ENCODE measurements at places on chromosomes 3 and 15.

DNA sequence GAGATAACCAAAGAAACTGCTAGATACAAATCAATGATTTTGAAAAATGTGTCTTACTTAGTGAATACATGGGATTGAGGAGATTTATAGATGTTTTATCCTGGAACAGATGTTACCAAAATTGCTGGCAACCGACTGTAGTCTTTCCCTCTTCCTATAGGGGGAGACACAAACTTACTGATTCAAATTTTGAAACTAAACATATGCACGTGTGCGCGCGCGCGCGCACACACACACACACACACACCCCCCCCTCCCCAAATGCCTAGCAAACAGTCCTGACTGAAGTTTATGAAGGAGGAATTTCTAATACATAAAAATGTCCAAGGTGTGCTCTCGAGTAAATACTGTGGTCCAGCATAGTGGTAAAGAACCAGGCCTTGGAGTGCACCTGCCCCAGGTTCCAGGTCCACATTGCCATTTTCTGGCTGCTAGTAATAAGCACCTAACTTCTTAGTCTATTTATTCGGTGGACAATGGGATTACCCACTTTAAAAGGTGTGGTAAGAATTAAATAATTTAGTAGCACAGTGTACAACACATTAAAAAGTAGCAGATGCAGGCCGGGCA, 18.5 kb upstream of the C3orf62 start:
- peaks cover 87% of the 10 kb centered on the region for H3K36me3 ChIP-seq
- peak; percentile 51 for DNase-seq
- H3K27me3 ChIP-seq = no peaks in the 10 kb centered on the region
- H3K4me3 ChIP-seq = no peak overlapping the region
- peaks cover 8% of the 10 kb centered on the region for H3K4me1 ChIP-seq

DNA sequence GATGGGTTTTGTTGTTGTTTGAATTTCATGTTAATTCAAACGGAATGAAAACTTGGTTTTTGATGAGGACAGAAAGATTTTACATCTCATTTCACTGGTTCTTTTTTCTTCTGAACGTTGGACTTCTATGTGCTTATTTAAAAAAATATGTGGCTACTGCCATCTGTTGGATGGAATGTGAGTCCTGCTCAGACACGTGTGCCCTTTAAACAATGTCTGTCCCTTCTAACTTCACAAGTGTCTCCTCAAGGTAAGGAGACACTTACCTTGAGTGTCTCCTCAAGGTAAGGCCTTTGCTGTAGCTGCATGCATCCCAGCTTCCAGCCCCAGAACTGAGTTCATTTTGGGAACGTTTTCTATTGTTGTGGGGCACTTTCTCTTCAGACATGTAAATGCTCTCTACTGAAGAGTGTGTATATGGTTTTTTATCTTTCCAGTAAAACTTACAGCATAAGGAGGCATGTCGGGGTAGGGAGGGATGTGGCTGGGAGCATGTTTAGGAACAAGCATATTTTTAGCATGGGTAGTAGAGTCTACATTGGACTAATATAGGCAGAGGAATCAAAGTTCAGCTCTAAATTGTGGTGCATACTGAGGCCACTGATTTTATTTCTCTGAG, 63.1 kb upstream of the UBE3A start:
- peaks cover 3% of the 10 kb centered on the region for H3K4me1 ChIP-seq
- no peaks in the 10 kb centered on the region for H3K36me3 ChIP-seq
- no peak overlapping the region for H3K4me3 ChIP-seq
- peaks cover 2% of the 10 kb centered on the region for H3K27me3 ChIP-seq

DNA sequence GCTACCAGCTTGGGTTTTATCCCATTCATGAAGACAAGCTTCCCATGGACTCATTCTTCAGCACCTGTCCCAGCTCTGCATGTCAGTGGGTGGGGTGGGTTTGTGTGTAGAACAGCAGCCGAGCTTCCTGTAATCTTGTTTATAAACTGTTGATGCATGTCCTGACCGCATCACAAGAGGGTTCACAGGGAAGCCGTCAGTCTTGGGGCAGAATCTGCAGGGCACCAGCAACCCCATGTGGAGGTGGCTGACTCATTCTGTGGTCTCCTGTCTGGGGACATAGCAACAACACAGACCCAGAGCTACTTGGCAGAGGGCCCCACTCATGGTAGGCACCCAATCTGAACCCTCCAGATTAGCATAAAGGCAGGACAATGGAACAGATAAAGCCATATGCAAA, 35.6 kb downstream of the DAPK2 start:
- no peaks in the 10 kb centered on the region for H3K36me3 ChIP-seq
- DNase-seq = peak; percentile 90
- H3K4me1 ChIP-seq = peaks cover 15% of the 10 kb centered on the region
- H3K4me3 ChIP-seq = no peak overlapping the region

GRCh38 chr3:114571363-114571762, 277.5 kb downstream of the TIGIT start:
- H3K4me3 ChIP-seq = no peak overlapping the region
- H3K36me3 ChIP-seq = peaks cover 2% of the 10 kb centered on the region
- H3K27me3 ChIP-seq = no peaks in the 10 kb centered on the region
- peaks cover 6% of the 10 kb centered on the region for H3K4me1 ChIP-seq
- no peak for DNase-seq
- no peak overlapping the region for H3K27ac ChIP-seq

GRCh38 chr15:85772668-85773067, 22.1 kb downstream of the KLHL25 start:
- no peak overlapping the region for H3K4me3 ChIP-seq
- H3K4me1 ChIP-seq = peaks cover 32% of the 10 kb centered on the region
- no peaks in the 10 kb centered on the region for H3K27me3 ChIP-seq
- H3K27ac ChIP-seq = no peak overlapping the region
- H3K36me3 ChIP-seq = no peaks in the 10 kb centered on the region

- H3K27ac ChIP-seq = no peak overlapping the region
- no peaks in the 10 kb centered on the region for H3K4me1 ChIP-seq
- no peak overlapping the region for H3K4me3 ChIP-seq
- H3K27me3 ChIP-seq = no peaks in the 10 kb centered on the region
Measured at GRCh38 chr3:30162579-30162978, 443.8 kb upstream of the TGFBR2 start.

DNA sequence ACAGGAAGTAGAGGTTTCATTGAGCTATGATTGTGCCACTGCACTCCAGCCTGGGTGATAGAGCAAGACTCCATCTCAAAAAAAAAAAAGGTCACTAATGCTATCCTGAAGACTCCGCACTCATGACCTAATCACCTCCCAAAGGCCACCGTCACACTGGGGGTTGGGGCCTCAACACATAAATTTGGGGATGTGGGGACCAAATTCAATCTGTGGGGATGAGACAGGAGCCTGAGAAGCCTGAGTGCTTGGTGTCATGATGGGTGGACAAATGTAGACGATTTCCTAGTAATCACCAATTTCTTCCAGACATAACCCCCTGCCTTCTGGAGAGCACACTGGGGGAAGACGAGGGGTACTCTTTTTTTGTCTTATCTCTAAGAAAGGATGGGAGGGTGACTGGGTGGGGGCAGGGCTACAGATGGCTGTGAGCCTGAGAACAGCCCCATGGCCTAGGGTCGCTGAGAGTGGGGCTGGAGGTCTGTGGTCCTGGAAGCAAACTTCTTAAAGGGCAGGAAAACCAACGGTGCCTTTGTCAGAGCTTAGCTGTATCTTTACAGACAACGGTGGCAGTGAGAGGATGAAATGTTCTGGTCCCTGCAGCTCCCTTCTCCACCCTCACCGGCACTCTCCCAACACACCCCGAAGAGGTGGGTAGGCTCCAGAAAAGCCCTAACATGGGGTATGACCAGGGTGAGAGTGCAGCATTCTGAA, 16.6 kb upstream of the KLF13 start:
- H3K4me1 ChIP-seq = peaks cover 5% of the 10 kb centered on the region
- no peak overlapping the region for H3K4me3 ChIP-seq
- H3K36me3 ChIP-seq = no peaks in the 10 kb centered on the region

- no peak overlapping the region for H3K27ac ChIP-seq
- DNase-seq = no peak
- H3K36me3 ChIP-seq = no peaks in the 10 kb centered on the region
- no peaks in the 10 kb centered on the region for H3K4me1 ChIP-seq
- no peaks in the 10 kb centered on the region for H3K27me3 ChIP-seq
Measured at GRCh38 chr3:82643948-82644347, 882.5 kb upstream of the GBE1 start.

GRCh38 chr3:149442851-149443544, 31.5 kb upstream of the TM4SF4 start:
- no peaks in the 10 kb centered on the region for H3K4me1 ChIP-seq
- H3K27me3 ChIP-seq = no peaks in the 10 kb centered on the region
- H3K27ac ChIP-seq = peak overlapping the region; percentile 69
- DNase-seq = peak; percentile 76
- no peak overlapping the region for H3K4me3 ChIP-seq
- H3K36me3 ChIP-seq = no peaks in the 10 kb centered on the region

DNA sequence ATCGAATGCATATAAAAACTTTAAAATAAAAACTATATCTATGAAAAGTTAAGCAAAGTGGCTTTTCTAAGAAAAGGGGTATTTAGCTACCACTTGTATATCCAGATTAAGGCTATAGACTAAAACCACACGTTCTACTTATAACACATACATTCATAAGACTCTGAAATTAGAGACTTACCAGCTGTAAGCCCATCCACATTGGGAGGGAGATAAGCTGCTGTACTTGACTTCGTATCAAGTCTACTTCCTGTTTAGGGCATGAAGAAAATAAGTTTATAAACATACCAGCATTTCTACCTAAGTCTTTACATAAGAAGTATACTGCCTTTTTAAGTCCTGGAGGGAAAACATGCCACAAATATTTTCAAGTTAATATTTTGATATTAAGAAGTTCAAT, 27.7 kb downstream of the AQR start:
- H3K27me3 ChIP-seq = no peaks in the 10 kb centered on the region
- H3K4me3 ChIP-seq = no peak overlapping the region
- H3K36me3 ChIP-seq = peaks cover 77% of the 10 kb centered on the region
- no peaks in the 10 kb centered on the region for H3K4me1 ChIP-seq

DNA sequence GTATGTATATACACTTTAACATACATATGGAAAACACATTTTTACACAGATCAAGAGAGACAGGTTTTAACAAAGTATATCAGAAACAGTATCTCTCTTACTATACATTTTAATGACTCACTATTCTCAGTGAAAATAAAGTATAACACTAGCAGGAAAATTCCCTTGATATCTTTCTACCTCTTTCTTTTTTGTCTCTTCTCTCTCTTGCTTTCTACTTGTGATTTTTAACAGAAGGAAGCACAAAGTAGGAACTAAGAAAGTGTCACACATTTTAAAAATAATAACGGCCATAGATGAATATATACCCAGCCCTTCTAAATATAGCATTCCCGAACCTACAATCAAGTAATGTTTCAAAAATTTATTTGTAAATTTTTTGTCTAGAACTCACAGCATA, 4.8 kb downstream of the DENND4A start:
- no peaks in the 10 kb centered on the region for H3K36me3 ChIP-seq
- peak overlapping the region; percentile 36 for H3K27ac ChIP-seq
- H3K27me3 ChIP-seq = no peaks in the 10 kb centered on the region
- no peak overlapping the region for H3K4me3 ChIP-seq
- DNase-seq = no peak
- peaks cover 4% of the 10 kb centered on the region for H3K4me1 ChIP-seq

GRCh38 chr15:40695469-40695890, 506 bp downstream of the RAD51 start:
- peaks cover 13% of the 10 kb centered on the region for H3K36me3 ChIP-seq
- H3K4me3 ChIP-seq = peak overlapping the region; percentile 96
- no peaks in the 10 kb centered on the region for H3K27me3 ChIP-seq
- peak; percentile 68 for DNase-seq
- H3K27ac ChIP-seq = no peak overlapping the region
- H3K4me1 ChIP-seq = peaks cover 9% of the 10 kb centered on the region

Measured in mesenchymal stem cell (in vitro differentiated cells and primary cell).